ENCODE measurements at places on chromosomes 1 and 21. TPM values are rescaled to one million over a fixed set of nuclear protein-coding genes. Genes with fewer than 3 reads are reported as not detected.

DNA sequence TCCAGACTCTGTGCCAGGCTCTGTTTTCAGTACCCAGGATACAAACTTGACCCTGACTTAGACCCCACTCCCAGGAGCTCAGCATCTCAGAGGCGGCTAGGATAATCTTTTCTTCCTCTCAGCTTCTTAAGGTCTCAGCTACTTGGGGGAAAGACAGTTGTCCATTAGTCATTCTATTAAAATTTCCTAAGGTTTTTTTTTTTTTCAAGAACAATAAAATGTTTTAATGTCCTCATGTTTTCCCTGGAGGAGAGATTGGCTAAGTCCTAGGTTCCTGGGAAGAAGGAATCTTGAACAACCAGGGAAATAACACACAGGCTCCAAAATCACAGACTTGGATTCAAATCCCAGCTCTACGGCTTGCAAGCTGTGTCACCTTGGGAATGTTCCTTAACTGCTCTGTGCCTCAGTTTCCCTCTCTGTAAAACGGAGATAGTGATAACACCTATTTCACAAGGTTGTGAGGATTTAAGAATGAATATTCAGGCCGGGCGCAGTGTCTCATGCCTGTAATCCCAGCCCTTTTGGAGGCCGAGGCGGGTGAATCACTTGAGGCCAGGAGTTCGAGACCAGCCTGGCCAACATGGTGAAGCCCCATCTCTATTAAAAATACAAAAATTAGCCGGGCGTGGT lies 33.0 kb downstream of the CDK18 start:
- H3K4me3 ChIP-seq: no peak overlapping the region
- H3K4me1 ChIP-seq: peaks cover 6% of the 10 kb centered on the region
- DNase-seq: no peak
- no peak overlapping the region for H3K27ac ChIP-seq
- no peaks in the 10 kb centered on the region for H3K36me3 ChIP-seq

GRCh38 chr1:2073382-2074230 lies 23.4 kb downstream of the PRKCZ start:
- no peaks in the 10 kb centered on the region for H3K27me3 ChIP-seq
- H3K4me1 ChIP-seq: no peaks in the 10 kb centered on the region
- H3K36me3 ChIP-seq: peaks cover 32% of the 10 kb centered on the region
- no peak for DNase-seq
- no peak overlapping the region for H3K4me3 ChIP-seq

DNA sequence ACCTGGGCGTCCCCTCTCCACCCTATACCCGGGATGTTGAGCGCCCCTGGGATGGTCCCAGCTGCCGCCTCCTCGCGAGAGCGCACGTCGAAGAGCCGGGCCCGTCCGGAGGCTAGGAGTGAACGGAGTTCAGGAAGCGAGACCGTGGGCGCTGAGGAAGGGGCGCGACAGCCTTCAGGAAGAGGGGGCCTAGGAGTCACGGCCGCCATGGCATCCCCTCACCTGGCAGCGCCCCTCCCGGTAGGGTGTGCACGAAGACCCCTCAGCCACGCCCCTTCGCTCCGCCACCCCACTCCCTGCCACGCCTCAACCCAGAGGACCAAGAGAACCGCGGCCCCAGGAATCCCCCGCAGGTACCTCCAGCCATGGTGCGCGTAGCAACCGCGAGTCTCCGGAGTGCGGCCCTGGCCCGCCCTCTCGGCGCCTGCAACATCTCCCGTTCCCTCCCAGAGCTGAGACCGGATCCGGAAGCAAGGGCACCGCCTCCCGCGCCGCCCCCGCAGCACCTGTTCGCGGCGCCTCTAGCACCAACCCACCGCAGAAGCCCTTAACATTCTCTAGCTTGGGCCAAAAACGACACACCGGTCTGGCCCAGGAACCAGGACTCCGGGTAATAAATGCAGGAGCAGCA lies at the start of gene TSTD1:
TSTD1 (minus strand) TSS at position 442 of the 631 bp plus-strand sequence; CDS start at position 367, 75 bp downstream.
- peak within 1 kb of the TSS; percentile 94 for H3K4me3 ChIP-seq
- no peaks in the 10 kb centered on the region for H3K27me3 ChIP-seq
- peak within 1 kb of the TSS; percentile 97 for H3K27ac ChIP-seq
- peak; percentile 87 for DNase-seq
- H3K4me1 ChIP-seq: peaks cover 19% of the 10 kb centered on the region

Gene PSRC1
- 0.89 TPM for polyA plus RNA-seq

Gene KIF21B
- polyA plus RNA-seq: 8.3 TPM

Gene SON
- 573 TPM for polyA plus RNA-seq

All from naive thymus-derived CD8-positive, alpha-beta T cell (primary cell).